ENCODE measurements at places on chromosomes 6 and 20. TPM values are rescaled to one million over a fixed set of nuclear protein-coding genes. Genes with fewer than 3 reads are reported as not detected.

The ENPP5 gene
- 2.3 TPM for total RNA-seq

The CD109 gene
- total RNA-seq = 0.19 TPM

The RAET1L gene
- not detected for total RNA-seq

The BPIFA2 gene
- not detected for total RNA-seq

The DHX16 gene
- total RNA-seq = 40.6 TPM

The IL17A gene
- total RNA-seq = not detected

All from Caco-2 (cell line).